ENCODE measurements at places on chromosomes 16 and 17.

DNA sequence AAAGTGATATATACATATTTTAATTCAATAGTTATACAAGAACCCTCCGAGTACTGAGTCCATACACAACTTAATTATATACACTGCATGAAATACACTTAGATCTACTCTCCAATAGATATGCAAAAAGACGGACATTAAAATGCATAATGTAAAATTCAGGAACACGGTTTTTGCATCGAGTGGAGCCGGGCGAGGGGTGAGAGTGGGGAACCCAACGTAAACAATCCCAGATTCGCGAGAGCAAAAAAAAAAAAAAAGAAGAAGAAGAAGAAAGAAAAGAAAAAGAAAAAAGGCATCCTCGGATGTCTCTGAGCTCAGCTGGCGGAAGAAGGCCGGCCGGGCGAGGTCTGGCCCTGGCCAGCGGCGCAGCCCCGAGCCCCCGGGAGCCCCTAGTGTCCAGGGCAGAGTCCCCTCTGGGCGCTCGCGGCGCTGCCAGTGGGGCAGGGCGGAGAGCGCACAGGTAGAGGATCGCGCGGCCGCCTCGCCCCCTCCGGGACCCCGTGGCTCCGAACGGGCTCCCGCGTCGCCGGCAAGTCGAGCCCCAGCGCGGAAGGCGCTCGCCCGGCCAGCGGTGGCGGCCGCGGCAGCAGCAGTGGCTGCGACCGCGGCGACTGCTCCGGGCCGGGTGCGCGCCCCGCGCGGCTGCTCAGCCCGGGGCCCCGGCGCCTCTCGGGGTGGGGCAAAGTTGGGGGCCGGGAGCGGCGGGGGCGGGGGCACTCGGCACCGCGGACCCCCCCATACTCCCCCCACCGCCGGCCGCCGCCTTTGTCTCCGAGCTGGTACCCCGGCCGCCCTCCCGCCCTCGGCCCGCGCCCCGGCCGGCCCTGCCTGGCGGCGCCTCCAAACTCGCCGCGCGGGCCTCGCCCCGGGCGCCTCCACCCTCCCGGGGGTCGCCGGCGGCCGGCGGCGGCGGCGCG is 9.6 kb upstream of the ZFHX3 start:
- peak; percentile 32 for DNase-seq

GRCh38 chr16:30570636-30571444 is 674 bp downstream of the ZNF688 start:
- no peak for DNase-seq

GRCh38 chr17:51128076-51128475 is 7.4 kb upstream of the SPAG9 start:
- DNase-seq: no peak

DNA sequence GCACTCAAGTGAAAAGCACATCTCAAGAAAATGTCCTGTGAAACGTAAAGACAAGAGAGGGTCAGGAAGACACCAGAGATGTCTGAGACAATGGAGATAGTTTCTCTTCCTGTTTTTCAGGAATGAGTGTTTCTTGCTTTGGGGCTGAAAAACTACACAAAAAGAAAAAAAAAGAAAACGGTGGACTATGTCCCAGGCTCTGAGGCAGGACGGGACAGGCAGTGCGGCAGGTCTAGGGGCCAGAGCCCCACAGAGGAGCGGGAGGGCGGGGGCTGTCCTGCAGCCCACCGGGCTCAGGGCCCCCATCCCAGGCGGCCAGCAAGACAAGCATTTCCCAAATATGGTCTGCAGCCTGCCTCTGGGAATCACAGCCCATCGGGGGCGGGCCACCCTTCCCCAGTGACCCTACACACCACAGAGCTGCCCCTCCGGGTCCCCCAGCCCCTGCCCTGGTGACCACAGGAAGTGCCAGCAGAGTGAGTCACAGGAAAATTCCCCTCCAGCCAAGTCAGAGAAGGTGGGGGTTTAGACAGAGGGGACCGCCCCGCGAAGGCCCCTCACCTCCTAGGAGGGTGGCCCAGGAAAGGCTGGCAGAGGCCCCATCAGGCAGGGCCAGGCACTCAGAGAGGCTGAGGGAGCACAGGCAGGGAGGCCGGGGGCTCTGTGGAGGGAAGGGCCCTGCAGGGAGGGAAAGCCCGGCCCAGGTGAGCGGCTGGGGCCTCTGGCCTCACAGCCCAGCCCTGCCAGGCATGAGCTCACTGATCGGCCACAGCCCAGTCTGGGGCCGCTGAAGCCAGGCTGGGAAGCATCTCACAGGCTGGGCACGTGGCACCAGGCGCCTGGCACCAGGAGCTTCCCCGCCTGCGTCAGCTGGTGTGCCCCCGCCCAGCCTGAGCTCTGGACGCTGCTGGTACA is 6.3 kb downstream of the BCAR1 start:
- DNase-seq: peak; percentile 96

DNA sequence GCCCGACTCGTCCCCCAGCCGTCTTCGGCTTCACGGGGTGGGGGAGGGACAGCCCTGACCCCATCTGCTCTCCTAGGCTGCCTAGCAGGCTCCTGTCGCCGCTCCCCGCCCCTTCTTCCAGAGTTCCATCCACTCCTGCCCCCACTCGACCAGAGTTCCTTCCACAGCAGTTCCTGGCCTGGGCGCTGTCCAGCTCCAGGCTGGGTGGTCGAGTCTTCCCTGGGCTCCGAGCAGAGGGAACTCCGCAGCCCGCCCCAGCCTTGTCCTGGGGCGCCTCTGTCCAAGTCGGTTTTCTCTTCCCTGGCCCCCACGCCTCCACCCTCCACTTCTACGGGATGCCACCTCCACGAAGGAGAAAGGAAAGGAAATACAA is 1.4 kb downstream of the PYY start:
- no peak for DNase-seq

DNA sequence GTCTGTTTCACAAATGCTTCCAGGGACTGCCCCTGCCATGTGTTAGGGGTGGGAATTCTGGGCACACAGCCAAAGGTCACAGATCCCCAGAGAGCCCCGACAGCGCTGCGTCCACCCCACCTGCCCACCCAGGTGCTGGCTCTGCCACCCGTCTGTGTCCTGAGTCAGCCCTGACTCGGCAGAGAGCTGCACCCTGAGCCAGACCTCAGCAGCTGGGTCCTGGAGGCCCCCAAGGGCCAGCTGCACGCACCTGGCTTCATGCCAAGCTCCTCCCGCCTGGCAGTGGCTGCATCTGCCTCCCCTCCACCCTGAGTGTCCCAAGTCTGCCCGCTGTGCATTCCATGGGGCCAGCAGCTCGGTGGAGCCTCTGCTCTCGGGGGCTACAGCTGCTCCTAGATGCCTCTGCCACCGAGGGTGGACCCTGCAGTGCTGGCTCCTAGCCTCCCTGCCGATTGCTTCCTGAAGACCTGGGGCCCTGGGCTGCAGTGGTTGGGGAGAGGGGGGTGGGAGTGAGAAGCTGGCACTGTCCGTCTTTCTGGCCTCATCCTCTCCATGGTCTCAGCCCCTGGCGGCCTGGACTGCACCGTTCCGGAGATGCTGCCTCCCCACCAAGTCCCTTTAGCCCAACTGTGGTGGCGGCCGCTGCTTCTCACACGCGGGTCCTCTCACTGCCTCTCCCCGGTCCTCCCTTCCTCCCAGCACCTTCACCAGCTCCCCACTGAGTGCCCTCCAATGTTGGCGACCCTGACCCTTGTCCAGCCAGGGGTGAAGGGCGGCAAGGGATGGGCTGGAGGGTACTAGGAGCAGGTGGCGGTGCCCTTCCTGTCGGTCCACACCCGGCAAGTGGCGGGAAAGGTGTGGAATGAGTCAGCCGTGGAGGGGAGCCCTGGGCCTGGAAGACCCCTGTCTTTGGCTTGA is 3.0 kb downstream of the SECTM1 start:
- DNase-seq: no peak

DNA sequence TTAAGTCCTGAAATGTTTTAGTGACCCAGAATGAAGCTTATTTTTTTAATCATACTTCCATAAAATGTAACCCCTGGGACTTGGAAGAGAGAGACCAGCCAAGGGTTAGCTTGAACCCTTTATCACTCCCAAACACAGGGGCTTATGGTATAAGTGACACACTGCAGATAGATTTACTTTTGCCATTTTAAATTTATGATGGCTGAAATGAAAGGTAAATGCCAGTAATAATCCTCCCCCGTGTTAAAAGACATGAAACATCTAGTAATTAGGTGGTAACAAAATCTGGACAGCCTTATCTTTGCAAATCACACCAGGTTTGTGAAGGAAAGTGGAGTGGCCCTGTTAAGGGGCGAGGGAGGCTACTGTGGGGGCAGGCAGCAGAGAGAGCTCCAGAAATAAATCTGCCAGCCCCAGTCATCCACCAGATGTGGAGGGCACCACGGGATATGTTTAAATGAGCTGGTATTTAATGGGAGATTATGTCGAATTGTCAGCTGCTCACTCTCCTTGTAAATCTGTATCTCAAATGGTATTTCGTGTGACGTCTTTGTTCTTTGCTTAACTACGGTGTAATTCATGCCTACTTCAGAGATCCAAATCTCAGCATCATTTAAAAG is 326.5 kb downstream of the WWOX start:
- no peak for DNase-seq

GRCh38 chr17:68089881-68090280 is 54.3 kb downstream of the KPNA2 start:
- peak; percentile 78 for DNase-seq

- DNase-seq: no peak
Observed at GRCh38 chr17:75830164-75831031, 13.8 kb downstream of the UNC13D start.

DNA sequence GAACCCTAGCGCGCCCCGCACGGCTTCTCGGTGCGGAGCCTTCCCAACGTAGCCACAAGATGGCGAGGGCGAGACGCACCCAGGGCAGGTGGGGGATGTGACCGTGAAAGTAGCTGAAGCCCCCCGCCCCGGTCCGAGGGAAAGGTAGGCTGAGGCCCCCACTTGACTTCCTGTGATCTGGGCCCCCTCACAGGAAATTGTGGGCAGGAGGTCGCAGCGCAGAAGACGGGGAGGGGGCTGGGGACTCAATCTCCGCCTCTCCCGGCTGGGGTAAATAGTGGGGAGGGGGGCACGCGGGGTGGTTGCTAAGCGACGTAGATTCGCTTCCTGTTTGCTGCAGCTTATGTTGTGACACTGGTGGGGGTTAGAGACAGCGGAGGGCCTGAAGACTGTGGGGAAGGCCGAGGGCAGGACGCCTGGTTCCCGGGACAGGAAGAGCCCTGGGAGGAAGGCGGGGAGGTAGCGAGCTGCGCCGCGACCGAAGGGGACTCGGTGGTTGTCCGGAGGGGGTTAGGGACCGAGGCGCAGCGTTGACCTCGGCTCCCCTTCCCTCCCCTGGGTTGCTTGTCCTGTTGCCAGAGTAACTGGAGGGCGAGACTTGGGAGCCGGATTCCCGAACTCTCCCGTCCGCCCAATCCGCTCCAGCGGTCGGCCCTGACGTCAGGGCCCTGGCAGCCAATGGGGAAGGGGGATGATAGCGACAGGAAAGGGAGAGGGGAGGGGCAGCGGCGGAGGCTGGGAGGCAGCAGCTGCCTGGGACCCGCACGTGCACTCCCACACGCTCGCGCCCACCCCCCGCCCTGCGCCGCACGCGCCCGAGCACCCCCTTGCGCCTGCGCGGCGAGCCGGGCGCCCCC is 1.2 kb downstream of the KDM6B start:
- DNase-seq: peak; percentile 84

DNA sequence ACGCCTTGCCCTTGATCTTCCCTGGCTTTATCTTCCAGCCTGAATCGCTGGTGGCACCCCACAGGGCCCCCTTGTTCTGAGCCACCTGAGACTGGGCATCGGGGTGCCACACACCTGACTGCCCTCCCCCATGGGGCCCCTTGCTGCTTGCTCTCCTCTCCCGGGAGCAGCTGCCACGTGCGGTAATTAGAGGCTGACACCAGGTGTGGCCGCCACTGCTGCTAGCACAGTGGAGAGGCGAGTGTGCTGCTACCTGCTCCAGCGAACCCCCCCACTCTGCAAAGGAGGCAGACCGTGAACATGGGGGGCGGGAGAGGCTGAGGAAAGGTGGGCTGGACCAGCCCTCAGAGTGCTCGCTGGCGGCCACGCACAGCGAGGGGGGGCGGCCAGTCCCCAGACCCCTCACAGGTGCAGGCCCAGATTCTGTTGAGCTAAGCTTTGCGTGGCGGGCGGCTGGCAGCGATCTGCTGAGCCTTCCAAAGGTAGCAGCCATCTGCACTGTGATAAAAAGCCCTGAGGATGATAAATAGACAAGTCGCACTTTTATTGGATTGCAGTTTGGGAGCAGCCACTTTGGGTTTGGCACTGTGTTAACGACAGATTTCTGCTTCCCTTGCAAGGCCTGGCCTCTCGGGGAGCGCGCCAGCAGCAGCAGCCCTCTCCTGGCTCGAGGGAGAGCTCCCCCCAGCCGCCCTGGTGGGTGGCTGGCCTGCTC is 167.9 kb upstream of the GSE1 start:
- DNase-seq: no peak

DNA sequence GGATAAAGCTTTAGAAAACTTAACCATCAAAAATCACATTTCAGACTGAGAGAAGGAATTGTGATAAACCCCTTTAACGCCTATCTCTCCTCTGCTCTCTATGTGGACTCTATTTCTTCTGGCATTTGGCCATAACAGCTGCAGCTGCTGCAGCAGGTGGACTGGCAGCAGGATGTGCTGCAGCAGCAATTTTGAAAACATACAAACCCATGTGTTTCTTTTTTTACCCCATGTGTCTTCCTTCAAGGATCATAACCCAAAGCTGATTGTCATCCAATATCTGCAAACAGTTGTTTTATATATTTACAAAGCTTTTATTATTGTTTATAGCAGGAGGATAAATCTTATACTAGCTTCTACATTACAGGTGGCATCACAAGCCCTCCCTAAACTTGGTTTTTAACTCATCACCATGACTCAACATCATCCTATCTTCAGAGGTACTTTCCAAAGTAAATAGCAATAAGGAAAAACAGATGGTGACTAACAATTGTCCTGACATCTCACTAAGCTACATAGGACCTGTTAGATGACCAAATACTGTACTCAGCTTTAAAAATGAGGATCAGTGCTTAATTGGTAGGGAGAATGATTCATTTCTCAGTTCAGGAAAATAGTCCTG is 14.5 kb upstream of the KRTAP9-2 start:
- DNase-seq: peak; percentile 2

DNA sequence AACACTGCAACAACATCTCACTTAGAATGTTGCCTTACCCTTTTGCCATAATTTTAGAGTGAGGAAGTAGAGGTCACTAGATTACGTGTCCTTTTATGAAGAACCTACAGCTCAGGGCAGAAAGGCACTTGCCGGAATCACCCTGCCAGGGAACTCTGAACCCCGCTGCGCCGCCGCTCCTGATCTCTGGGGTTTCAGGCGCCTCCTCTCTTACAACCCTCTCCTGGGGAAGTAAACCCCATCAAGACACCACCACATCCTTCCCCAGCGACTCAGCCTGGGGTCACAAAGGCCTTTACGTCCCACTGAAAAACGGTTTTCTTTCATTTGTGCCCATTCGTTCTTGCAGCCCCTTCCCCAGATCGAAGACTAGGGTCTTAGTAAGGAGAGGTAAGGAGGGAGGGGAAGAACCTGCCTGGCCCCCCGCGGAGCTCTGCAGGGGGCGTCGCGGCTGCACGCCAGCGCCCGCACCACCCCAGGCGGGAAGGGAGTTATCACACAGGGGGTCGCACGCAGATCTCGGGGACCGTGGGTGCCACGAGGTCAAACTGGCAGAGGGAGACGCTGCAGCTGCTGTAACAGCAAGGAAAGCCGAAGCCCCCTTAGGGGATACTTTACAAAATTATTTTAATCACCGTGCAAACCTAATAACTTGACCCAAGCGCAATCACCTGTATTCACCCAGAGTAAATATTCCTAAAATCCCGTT is 1.0 kb upstream of the HLF start:
- DNase-seq: no peak

GRCh38 chr17:61461967-61462718 is 9.9 kb downstream of the TBX4 start:
- DNase-seq: no peak

- no peak for DNase-seq
Observed at GRCh38 chr17:20938988-20939615, 103.7 kb downstream of the USP22 start.

GRCh38 chr17:50196036-50196435 is 5.4 kb downstream of the COL1A1 start:
- DNase-seq: no peak

Measured in PC-9 (cell line).